ENCODE measurements at places on chromosomes 5 and 9.

DNA sequence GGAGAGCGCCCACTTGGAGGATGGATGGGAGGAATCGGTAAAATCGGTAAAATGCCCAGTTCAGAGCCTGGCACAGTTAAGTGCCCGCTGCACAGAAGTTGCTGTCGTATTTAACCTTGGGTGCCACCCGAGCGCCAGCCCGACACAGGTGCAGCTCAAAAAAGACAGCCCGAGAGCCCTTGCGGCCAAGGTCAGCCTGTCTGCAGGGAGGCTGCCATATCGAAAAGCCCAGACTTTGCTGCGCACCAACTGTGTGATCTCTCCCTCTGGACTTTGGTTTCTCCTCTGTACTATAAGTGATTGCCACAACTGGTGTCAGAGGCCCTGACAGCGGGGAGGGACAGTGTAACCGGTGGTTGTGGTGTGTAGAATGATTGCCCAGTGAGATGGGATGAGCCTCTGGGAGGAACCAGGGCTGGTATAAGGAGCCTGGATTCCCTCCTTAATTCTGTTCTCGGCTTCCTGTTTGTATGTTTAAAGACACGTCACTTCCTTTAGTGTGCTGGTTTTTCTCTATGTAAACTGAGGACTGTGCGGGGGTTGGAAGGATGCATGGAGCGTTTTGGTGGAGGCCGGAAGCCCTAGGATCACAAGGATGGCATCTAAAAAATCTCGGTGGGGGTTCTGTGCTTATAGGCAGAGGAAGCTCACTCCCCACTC is 792 bp downstream of the NTMT1 start:
- DNase-seq = peak; percentile 90

GRCh38 chr9:104725014-104725413 is 22.5 kb upstream of the NIPSNAP3A start:
- DNase-seq = no peak

GRCh38 chr5:14250748-14251701 is 107.9 kb downstream of the TRIO start:
- DNase-seq = no peak

- DNase-seq = no peak
These were observed 76.0 kb downstream of the ERBIN start for GRCh38 chr5:66002415-66002814.

DNA sequence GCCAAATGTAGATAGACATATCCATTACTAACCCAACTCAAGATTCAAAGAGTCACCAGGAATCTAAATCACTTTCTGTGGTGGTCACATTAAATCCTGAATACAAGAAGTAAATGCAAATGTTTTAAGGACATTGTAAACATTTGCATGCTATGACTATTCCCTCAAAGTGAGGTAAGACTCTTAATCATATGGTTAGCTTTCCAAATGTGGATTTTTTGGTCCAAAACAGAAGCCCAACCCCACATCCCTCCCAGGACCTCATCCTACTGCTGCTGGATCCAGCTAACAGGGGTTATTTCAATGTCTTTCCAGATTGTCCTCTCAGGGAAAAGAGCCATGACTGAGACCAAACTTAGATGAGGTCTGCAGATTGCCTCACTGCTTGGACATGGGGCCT is 228.1 kb upstream of the PANK3 start:
- DNase-seq = peak; percentile 44

DNA sequence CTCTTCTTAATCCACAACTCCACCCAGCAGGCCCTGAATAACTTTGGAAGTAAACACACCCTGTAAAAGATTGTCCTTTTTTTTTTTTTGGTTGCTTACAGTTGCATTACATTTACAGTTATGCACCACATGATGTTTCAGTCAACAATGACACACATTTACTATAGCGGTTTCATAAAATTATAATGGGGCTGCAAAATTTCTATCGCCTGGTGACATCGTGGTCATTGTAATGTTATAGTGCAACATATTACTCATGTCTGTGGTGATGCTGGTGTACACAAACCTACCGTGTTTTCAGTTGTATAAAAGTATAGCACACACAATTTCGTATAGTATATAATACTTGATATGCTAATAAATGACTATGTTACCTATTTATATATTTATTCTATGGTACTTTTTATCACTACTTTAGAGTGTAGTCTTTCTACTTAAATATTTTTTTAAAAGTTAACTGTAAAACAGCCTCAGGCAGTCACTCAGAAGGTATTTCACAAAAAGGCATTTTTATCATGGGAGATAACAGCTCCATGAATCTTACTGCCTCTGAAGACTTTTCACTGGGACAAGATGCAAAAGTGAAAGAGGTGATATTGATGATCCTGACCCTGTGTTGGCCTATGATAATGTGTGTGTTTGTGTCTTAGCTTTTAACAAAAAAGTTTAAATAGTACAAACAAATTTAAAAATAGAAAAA is 695.4 kb upstream of the CDH18 start:
- no peak for DNase-seq

GRCh38 chr9:133892193-133892920 is 99.8 kb downstream of the VAV2 start:
- DNase-seq = no peak

- DNase-seq = no peak
These were observed 51.9 kb downstream of the DMRT2 start for GRCh38 chr9:1101846-1102641.

DNA sequence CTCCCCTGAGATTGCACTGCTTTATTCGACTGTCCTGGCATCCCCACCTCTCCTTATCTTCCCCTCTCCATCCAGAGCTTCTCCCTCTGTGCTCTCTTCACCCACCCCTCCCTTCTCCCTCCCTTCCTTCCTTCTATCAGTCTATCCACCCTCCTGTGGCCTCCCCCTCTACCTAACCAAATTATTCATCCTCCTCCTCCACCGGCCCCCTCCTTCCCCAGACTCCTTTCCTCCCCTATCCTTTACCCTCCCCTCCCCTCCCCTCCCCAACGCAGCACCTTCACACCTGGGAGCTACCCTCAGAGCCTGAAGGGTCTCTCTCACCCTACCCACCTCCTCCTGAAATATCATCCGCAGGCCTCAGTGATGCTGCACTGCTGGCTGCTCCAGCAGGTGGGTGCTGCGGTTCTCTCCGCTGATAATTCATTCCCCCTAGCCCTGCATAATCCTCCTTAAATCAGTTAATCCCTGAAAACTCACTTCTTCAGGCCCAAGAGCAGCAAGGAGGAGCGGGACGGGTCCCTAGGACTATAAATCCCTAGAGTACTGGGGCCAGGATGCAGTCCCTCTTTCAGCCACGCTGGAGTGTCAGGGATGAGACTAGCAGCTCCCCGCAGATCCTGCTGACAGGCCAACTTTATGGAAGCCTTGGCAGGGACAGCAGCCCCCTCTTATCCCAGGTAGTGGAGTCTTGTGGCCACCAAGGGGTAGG is 97.8 kb downstream of the PCDH1 start:
- no peak for DNase-seq

DNA sequence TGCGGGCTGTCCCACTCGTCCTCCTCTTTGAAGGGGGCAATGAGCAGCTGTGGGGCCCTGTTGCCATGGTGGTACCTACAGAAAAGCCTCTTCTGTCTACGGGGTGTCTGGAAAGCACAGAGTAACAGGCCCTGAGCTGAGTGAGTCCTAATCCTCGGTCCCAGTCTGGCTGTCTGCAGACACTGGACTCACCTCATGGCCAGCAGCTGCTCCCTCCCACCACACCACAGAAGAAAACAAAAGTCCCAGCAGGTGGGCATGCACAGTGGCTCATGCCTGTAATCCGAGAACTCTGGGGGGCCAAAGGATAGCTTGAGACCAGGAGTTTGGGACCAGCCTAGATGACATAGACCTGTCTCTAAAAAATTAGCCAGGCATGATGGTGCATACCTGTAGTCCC is 19.9 kb downstream of the P4HA2 start:
- DNase-seq = no peak

DNA sequence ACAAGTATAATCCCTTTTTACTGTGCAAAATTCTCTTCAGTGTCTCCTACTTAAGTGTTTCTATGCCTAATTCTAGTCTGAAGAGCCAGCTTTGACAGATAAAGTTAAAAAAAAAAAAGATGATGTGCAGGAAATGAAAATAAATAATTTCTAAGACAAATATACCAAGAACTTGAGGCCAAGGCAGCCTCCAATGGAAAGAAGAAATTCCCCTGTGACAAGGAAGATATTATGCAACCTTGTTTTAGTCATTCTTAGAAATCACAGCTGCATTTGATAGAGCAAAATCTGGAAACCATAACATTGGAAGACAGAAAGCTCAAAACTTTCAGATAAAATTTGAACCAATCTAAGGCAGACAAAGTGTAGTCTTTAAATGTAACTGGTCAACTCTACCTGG is 375.9 kb upstream of the TLE4 start:
- peak; percentile 93 for DNase-seq

DNA sequence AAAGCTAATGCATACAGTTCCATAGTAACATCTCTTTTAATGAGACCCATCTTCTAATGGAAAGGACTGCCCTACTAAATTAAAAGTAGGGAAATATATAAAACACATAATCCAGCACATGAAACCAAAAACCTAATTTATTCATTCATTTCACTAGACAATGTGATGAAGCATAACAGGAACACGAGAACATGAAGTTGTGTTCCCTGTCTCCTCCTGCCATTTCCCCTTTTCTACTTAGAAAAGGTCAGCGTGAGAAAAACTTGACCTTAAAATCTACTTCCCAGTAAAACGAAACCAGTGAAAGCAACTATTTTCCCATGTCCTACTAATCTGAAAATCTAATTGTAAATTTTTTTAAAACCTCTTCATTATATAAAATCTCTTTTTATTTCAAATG is 847.5 kb downstream of the TLE1 start:
- no peak for DNase-seq

DNA sequence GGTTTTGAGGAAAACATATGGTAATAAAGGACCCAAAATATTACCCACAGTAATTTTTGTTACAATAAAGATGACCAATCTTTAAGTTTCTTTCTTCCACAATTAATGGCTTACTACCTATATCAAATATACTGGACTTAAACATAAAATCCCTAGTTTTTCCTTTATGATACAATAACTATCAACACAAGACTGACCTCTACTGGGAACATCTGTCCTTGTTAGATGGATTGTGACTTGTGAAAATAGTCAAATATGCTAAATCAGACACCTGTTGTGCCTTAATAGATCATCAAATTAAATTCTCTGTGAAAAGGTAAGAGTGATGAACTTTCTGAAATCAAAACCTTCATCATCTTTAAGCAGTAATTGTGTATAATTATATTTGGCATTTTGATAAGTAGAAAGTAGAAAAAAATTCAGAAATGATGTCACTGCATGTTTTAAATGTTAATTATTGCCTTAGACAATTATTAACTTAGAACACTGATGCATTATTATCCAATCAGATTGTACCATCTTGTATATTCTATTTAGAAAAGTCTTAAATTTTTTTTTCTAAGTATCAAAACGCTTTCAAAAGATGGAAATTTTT is 113.6 kb downstream of the DEPDC1B start:
- DNase-seq = peak; percentile 47

GRCh38 chr5:174188295-174188694 is 142.8 kb downstream of the NSG2 start:
- DNase-seq = no peak

DNA sequence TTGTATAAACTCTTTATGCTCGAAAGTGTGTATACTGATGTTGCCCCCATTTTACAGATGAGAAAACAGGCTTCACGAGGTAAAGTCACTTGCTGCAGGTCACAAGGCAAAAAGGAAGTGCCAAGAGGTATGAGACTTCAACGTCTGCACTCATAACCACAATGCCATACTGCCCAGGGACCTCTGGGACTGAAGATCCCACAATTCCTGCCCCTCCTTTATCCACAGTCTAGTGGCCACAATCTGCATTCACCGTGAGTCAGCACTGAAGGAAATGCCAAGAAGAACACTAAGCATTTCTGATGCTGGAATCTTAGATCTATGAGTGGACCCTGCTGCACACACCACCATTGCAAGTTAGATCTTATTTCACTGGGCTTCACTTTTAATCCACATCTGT is 37.3 kb downstream of the MED27 start:
- peak; percentile 97 for DNase-seq

- DNase-seq = no peak
These were observed 6.2 kb upstream of the CD180 start for GRCh38 chr5:67202828-67203227.

- no peak for DNase-seq
These were observed 29.2 kb downstream of the PROP1 start for GRCh38 chr5:177966839-177967166.

- no peak for DNase-seq
These were observed 194.8 kb upstream of the TBCA start for GRCh38 chr5:77970891-77971290.

GRCh38 chr9:95433096-95433819 is 83.5 kb downstream of the PTCH1 start:
- DNase-seq = no peak

DNA sequence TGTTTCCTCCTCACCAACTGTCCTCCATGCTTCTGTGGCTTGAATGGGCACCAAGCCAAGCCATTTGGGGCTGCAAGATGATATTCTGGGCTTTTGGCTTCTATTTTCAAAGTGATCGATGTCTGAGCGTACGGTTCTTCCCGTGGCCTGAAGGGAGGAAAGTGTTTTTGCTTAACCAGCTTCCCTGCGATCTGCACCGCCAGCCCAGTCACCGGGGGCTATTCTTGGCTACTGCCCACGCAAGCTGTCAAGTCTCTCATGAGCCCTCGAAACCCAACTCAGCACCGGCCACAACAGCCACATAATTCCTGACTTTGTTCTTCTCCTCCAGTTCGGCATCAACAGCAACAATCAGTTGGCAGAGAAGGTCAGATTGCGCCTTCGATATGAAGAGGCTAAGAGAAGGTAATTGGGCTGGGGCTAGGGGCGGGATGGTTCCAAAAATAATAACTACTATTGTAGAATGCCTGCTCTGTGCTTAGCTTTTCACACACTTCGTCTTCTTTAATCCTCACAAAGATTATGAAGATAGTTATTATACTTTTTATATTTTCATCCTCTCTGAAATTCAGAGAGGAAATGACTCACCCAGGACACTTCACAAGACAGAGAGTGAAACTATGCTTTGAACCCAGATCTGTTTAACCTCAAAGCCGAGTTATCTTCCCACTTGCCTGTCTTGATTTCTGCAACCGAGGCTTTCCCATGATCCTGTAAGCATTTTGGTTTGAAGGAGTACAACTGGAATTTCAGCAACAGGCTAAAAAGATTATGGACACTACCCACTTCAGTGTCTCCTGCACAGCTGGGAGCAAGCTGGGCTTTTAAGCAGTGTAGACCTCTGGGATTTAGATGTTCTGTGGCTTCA is 76.4 kb upstream of the RARS1 start:
- peak; percentile 85 for DNase-seq
